ENCODE measurements at places on chromosomes 12 and 14.

GRCh38 chr14:89317051-89317691 lies 99.9 kb downstream of the FOXN3 start:
- no peak for DNase-seq

- DNase-seq: no peak
Observed at GRCh38 chr14:39681782-39682399, 249.7 kb upstream of the FBXO33 start.

- DNase-seq: no peak
Observed at GRCh38 chr12:98470469-98471082, 44.8 kb upstream of the TMPO start.

GRCh38 chr12:127810041-127810440 lies 456.9 kb upstream of the TMEM132C start:
- DNase-seq: no peak

GRCh38 chr12:106078358-106079010 lies 60.3 kb downstream of the NUAK1 start:
- DNase-seq: no peak

DNA sequence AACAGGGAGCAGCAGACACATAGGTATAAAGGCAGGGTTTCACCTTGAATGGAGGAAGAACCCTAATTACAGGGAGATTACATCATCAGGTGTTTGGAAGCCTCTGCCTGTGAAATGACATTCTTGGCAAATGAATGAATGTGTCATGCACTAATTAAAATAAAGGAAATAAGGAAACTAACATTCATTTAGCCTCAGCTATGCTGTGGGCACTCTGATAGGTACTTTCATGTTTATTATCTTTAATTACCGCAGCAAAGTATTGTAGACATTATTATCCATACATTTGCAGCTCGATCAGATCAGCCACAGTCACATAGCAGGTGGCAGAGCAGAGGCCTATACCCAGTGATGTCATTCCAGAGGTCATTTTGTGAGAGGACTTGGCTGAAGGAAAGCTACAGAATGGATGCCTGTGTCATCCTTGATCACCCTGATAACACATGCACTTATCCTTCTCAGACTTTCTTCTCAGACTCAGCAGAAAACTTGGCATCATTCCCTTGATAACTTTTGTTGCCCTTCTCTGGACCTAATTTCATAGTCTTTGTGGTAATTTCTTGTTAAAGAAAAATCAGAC lies 18.4 kb downstream of the ZNF664 start:
- DNase-seq: no peak

DNA sequence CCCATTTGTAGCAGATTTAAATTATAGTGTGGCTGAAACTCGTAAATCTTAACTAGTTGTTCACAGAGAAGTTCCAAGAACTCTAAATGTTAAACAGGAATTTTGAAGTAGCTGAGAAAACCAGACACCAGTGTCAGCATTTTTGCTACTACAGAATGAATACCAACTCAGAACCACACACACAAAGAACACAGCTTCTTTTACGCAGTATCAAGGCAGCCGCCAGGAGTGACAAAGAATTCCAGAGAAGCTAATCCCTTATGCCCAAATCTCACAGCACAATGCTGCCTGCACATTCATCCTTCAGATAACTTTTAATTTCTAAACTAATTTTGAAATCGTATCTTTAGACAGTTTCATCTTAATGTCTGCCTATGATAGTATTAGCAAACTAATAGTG lies 37.4 kb downstream of the SLC6A15 start:
- no peak for DNase-seq

GRCh38 chr12:7042842-7043241 lies 17.7 kb upstream of the C1S start:
- no peak for DNase-seq

- DNase-seq: no peak
Observed at GRCh38 chr14:32417956-32418552, 89.0 kb downstream of the AKAP6 start.

- DNase-seq: no peak
Observed at GRCh38 chr14:51726166-51726899, 74.6 kb downstream of the FRMD6 start.

GRCh38 chr14:30803185-30803584 lies 71.2 kb upstream of the COCH start:
- DNase-seq: no peak

DNA sequence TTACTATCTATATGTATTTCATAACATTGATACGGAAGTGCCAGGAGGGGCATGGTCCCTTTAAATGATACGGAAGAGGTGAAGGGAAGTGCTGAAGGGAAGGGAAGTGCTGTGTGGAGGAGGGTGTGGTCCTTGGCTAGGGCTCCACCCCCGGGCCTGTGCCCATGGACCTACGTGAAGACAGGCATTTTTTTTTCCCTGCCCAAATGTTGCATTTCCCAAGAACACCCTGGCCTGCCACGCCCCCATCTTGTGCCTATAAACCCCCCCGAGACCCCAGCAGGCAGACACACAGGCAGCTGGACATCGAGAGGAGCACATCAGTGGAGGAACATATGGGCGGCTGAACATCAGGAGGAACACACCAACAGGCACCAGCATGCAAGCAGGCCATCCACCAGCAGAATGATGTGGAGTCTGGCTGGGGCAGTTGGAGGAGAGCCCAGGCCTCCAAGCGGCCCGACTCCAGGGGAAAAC lies 134.1 kb downstream of the SLC41A2 start:
- no peak for DNase-seq

- DNase-seq: no peak
Observed at GRCh38 chr12:56020423-56021184, at the start of gene IKZF4. Gene IKZF4, plus strand, starts transcription at chr12:56021043. Its CDS starts 451 bp downstream, at chr12:56021494.
